ENCODE measurements at places on chromosomes 5 and 9. TPM values are rescaled to one million over a fixed set of nuclear protein-coding genes. Genes with fewer than 3 reads are reported as not detected.

PCDHGB5 gene
- total RNA-seq: 0.15 TPM

SLC46A2 gene
- not detected for total RNA-seq

NUTM2G gene
- total RNA-seq: not detected

PCDHA8 gene
- not detected for total RNA-seq

KIF4B gene
- total RNA-seq: 0.12 TPM

CAAP1 gene
- total RNA-seq: 19.1 TPM

TERT gene
- total RNA-seq: 6.9 TPM

TNFSF8 gene
- total RNA-seq: not detected
